Stimulated activated CD4-positive, alpha-beta T cell treated with anti-CD3 and anti-CD28 coated beads, Interleukin-12 subunit alpha, Interleukin-12 subunit beta, amount 100 ng/mL, for 24 hours (primary cell): ENCODE measurements at places on chromosomes 4 and X.

DNA sequence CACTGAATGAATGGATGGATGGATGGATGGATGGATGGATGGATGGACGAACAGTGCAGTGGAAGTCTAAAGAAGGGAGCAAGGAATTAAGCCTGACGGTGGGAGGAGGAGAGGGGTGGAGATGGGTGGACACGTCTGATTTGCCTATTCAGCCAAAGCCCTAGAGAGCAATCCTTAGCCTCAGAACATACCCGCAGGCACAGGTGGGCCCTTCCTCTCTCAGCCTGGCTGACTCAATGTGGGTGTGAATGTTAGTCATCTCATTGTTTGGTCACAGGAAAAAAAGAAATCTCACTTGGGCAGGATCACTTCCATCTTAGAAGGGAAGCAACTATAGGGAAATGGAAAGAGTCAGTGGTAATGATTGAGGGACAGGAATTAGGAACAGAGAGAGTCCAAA, 165.9 kb downstream of the PJA1 start:
- no peak for DNase-seq

- DNase-seq, result no peak
These were observed 217.7 kb upstream of the INTU start for GRCh38 chr4:127414951-127415606.

- no peak for DNase-seq
These were observed 223.7 kb downstream of the FGF13 start for GRCh38 chrX:138487866-138488265.

GRCh38 chrX:106927700-106928099, 7.5 kb downstream of the CLDN2 start:
- no peak for DNase-seq

DNA sequence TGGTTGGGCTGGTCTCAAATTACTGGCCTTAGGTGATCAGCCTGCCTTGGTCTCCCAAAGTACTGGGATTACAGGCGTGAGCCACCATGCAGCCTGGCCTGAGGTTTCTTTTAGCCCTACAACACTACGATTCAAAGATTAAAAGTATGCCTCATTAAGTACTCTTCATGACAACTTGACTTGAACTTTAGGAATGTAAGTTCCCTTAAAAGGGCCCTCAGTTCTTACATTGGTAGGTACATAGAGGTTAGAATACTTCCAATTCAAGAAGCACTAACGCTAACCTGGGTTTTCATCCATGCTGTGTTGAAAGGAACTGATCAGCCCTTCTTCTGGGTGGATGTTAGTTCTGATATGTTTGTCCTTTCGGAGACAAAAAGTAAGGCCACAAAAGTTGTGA, 15.1 kb downstream of the CBR4 start:
- DNase-seq, result no peak

DNA sequence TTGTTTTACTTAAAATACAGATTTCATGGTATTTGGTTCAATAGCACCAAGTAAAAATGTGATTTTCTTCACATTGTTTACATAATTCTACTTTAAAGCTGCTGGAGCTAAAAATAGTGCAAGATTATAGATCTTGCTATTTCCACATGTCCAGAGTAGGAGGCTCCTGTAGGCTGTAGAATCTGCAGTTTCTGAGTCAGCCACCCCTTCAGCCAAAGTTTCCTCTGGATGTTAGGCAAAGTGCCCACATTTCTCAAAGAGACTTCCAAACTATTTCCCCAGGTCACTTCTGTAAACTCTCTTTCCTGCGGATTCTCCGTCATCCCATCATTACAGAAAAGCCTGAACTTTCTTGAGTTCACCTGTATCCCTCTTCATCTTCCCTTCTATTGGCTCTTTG, 342.5 kb upstream of the FSTL5 start:
- no peak for DNase-seq

- no peak for DNase-seq
These were observed 1286.9 kb downstream of the ADGRL3 start for GRCh38 chr4:62487016-62487415.

DNA sequence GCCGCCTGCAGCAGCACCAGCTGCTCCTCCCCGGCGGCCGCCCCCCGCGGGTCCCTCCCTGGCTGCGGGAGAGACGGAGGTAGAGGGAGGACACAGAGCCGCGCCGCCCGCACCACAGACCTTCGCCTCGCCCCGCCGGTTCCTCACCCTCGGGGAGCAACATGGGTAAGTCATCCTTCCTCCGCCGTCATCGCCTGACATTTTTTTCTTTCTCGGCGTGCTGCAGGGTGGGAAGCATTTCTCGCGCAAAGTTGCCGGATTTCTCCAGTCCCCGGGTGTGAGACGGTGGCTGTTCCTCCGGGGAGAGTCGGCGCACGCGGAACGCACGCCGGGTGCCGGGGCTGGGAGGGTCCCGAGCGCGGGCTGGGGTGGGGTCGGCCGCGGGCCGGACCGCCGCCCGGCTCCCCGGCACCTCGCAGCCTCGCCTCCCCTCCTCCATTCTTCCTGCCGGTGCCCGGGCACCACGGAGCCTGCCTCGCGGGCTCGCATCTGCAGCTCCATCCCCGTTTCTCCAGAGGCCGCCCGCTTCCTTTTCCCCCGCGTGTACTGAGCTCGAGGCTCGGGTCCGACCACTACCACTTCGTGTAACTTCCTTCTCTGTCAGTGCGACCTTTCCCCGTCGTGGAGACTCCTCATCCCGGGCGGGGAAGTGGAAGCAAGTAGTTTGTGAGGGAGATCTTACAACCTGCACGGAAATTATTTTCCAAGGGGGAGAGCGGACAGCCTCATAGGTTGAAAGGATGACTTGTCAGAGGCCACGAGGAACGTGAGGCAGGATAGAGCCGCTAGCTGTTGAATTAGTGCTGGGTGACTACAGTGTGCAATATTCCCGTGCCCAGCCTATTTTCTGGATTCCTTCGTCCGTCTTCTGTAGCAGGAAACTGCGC, 464 bp downstream of the RAP1GDS1 start:
- DNase-seq, result peak; percentile 18

DNA sequence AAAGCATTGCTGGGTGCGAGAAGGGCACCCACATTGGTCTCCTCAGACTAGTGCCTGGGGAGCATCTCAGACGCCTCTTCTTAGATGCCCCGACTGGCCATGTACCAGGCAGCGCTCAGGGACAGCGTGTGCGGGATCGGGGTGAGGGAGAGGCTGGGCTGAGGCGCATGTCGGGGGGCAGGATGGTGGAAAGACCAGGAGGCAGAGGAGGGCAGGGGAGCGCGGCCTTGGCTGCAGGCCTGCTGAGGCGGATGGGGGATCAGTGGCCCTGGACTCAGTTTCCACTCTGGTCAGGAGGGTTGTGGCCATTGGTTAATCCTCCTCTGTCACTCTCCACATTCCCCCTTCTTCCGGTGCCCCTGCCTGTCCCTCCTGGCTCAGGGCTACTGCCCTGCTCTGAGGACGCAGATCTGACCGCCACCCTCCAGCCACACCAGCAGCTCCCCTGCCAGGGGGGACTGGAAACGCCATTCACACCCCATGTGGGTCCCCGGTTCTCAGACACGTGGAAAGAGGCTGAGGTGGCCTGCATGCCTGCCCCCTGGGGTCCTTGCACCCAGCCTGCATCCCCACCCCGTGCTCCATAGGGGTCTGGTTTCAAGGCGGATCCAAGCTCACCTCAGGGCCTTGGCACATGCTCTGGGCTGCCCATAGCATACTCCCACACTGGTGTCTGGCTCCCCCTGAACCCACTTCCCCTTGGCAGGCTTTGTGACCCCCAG, 105.9 kb downstream of the CPZ start:
- DNase-seq, result no peak

DNA sequence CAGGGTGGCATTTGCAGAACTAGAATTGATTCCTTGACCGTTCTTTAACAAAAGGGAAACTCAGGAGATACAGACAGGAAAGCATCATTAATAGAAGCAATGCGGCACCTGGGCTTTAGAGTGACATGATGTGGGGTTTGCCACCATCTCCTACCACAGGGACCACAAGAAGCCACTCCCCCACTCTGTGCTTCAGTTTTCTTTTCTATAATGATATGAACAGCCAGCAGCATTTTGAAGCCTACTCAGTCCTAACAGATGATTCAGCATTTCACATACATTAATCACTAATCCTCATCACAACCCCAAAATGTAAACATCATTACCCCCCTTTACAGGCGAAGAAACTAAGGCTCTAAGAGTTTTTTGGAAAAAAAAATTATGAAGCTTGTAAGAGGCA, 22.9 kb downstream of the CCDC149 start:
- DNase-seq, result no peak

DNA sequence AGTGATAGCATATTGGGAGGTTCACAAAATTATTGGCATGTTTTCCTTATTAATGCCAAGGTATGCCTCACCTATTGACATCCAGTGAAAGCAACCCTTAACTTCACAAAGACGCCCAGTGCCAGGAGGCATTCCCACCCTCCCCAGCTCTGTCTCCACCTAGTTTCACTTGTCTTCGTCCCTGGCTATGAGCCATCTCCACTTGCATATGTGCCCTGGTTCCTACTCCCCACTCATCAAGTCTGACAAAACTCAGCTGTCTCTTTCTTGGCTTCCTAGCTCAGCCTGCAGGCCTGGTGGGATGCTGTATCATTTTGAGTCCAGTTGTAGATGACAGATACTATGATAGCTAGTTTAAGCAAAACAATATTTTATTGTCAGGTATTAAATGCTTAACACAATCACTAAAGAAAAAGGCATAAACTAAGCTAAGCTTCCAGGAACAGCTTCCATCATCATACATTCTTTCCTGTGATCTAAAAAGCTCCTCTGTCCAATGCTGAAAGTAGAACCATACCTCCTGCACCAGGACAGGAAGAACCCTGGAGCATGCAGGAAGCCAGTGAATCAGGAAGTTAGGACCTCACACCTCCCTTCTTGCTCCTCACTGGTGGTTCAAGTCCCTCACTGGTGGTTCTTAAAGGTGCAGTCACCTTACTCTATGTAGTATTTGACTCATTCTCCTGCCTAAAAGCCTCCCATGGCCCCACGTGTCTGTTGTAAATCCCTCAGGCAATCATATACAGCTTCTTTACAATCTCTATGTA, 410.3 kb upstream of the RASGEF1B start:
- DNase-seq, result no peak

DNA sequence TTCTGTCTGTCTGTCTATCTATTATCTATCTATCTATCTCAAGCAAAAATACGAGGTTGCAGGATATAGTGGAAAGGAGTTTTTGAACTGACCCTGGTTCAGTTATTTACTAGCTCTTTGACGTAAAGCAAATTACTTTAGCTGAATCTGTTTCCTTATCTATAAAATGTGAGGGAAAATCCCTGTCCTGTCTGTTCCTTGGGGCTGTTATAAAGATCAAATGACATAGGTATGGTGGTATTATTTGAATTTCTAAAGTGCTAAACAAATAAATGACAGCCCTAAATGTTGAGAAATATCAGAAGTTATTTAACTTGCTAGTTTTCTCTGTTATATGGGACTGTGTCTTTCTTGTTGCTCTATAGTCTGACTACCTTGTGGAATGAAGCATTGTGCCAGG, 55.0 kb downstream of the MAGEC1 start:
- no peak for DNase-seq

DNA sequence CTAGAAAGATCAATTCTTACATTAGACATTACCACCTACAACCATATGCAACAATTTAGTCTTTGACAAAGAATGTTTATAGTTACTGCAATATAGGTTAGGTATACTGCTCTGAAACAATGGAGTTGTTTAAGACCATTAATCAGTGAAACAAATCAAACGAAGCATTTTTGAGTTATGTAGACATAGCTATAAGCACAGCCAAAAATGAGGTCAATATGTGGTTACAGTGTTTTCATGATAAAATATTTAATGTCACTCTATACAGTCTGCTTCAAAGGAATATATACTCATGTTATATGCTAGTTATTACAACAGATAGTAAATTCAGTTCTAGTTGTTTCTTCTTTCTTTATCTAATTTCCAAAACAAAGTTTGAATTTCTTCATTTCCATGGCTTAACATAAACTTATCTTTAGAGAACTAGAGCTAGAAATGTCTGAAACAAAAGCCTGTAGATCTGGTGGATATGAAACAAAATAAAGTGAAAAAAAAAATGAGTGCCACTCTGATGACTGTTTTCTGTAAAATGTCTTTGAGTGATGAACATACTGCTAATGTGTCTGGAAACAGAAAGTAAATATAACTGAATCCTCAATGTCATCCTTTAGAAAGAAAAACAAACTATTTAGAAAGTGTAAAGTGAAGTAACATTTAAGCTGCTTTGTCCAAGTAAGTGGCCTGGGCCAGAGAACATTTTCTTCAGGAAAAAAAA, 809.0 kb downstream of the FAT4 start:
- DNase-seq, result no peak

DNA sequence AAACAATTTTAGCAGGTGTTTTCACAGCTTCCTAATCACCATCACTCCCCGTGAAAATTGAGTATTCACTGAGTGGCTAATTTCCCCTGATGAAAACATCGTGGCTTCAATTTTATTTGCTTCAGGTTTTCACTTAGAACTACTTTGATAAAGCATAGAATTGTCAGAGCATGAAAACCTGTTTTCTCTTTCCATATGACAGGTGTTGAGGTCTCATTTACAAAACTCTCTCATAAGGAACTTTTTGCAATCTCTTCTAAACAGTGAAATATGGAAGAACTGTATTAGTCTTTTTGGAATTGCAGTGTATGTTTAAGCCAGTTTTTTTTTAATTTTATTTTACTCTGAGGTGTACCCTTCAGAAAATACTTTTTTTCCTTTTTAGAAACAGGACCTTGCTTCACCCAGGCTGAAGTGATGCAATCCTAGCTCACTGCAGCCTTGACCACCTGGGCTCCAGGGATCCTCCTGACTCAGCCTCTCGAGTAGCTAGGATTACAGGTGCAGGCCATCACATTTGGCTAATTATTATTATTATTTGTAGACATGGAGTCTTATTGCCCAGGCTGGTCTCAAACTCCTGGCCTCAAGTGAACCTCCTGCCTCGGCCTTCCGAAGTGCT, 111.2 kb upstream of the RAPGEF2 start:
- no peak for DNase-seq

- DNase-seq, result no peak
These were observed 54.9 kb downstream of the LINC00632 start for GRCh38 chrX:140764401-140764919.

- DNase-seq, result no peak
These were observed 137.9 kb downstream of the PJA1 start for GRCh38 chrX:69027181-69028005.

GRCh38 chrX:38102875-38103274, 96.5 kb downstream of the SYTL5 start:
- no peak for DNase-seq

- DNase-seq, result no peak
These were observed 309.4 kb downstream of the MAPK10 start for GRCh38 chr4:86050496-86050895.

GRCh38 chr4:116515959-116516358, 569.4 kb downstream of the TRAM1L1 start:
- no peak for DNase-seq

DNA sequence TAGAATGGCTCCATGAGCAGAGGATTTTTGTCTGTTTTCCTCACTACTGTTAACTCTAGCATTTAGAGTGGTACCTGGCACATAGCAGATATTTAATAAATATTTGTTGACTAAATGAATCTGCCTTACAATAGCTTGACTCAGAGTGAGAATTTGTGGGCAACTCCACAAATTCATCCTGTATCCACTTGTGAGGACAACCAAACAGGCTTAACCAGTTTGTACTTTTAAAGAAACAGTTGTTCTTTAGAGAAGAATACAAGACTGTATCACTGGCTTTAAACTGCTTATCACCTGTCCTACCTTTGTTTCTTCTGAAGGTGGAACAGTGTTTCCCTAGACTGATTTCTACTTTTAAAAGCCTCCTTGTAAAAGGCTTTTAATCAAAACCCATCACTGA, 141.3 kb upstream of the SH3RF1 start:
- DNase-seq, result no peak
